ENCODE measurements at places on chromosomes 12 and 14.

- DNase-seq: no peak
Observed at GRCh38 chr12:111309584-111309983, 59.3 kb downstream of the PHETA1 start.

DNA sequence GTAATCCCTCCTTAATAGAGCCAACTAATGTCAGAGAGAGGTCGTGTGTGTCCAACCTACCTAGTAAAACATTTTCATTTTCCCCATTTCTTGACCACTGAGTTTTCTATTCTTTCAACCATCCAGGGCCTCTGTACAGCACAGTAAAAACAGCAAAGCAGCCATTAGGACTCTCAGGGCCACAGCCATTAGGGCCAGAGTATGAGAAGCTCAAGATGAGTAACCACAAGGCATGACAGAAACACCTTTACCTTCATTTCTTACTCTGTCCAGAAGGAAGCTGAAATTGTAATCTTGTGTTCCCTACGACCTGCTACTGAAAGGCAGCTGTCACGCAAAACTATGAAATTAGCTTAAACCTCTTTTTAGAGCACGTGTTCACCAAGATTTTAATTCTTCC lies 2.3 kb downstream of the SPPL3 start:
- no peak for DNase-seq

GRCh38 chr14:54138354-54139038 lies 181.9 kb upstream of the BMP4 start:
- DNase-seq: no peak

GRCh38 chr12:88876857-88877256 lies 296.6 kb upstream of the KITLG start:
- no peak for DNase-seq
